Right hindlimb (tissue), 1 donor: ENCODE measurements at places on chromosomes 3 and 15.

GRCh38 chr3:193762657-193763056, 169.6 kb downstream of the OPA1 start:
- no peak for DNase-seq

GRCh38 chr3:185528532-185528931, 23.9 kb downstream of the LIPH start:
- no peak for DNase-seq

GRCh38 chr15:101233651-101234280, 18.1 kb downstream of the CHSY1 start:
- DNase-seq: no peak

- DNase-seq: no peak
These were observed 153.5 kb downstream of the SV2B start for GRCh38 chr15:91253605-91254004.

DNA sequence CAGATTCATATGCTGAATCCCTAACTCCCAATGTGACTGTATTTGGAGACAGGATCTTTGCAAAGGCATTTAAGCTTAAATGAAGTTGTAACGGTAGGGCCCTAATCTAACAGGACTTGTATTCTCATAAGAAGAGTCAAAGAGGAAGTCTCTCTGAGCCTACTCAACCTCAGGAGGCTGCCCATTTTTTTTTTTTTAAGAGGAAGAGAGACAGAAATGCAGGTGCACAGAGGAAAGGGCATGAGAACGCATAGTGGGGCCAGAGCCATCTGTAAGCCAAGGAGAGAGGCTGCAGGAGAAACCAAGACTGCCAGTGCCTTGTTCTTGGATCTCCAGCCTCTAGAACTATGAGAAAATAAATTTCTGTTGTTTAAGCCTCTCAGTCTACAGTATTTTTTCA, 28.4 kb downstream of the ZNF860 start:
- DNase-seq: no peak

- DNase-seq: no peak
These were observed 1.3 kb upstream of the TMIE start for GRCh38 chr3:46699676-46700523.

- DNase-seq: peak; percentile 55
These were observed 81.0 kb upstream of the BNC1 start for GRCh38 chr15:83365370-83365938.

DNA sequence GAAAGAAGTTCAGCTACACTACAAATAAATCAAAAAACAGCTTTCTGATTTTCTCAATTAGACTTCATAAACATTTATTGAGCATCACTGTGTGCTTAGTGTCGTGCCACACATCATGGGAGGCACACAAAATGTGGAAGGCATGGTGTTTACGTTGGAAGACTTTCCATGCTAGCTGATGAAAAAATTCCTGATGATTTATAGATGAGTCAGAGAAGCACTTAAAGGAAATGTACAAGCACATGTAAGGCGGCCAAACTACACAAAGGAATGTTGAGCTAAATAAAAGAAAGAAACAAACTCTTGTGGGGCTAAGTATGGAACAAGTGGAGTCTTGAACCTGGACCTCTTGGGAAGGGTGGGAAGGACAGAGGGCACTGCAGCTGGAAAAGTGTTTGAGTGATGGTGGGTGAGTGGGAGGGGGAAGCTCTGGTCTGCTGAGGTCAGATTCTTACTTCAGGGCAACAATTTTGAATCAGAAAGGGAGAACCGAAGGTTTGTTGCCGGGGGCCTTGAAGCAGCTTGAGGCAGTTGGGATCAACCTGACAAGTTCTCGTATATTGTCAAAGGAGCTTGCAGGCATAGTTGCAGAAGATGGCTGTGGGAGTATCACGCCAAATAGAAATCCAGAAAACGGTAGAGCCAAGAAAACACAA, 66.9 kb downstream of the FOXB1 start:
- DNase-seq: no peak

DNA sequence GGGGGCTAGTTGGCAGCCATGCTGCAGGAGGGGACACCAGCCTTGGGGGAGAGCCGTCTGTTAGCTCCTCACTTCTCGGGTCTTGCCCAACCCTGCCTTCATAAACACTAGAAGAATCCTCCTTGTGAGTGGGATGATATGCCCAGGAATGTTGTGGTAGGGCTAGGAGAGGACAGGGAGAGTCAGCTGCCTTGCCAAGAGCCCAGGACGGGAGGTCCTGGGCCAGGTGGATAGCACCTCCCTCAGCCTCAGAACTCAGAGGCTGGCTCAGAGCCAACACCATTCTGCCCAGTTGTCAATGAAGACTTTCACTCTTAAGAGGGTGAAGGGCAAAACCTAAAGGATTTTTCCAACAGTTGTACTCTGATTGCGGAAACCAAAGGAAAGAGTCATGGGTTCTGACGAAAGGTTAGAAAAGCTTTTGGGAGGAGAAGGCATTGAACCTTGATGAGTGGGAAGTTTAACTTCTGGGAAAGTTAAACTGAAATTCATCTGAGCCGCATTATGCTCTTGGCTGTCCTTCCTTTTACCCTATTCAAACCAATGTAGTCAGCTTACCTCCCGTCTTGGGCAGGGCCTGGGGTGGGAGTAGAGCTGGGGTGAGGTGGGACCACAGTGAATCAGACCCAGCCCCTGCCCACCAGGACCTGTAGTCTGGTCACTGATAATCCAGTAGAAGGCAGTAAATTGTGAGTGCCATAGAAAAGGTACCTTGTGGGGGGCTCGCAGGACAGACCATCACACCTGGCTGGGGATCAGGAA, 81.9 kb downstream of the FAM43A start:
- DNase-seq: no peak

- DNase-seq: no peak
These were observed 6.1 kb downstream of the MFGE8 start for GRCh38 chr15:88907111-88907510.

DNA sequence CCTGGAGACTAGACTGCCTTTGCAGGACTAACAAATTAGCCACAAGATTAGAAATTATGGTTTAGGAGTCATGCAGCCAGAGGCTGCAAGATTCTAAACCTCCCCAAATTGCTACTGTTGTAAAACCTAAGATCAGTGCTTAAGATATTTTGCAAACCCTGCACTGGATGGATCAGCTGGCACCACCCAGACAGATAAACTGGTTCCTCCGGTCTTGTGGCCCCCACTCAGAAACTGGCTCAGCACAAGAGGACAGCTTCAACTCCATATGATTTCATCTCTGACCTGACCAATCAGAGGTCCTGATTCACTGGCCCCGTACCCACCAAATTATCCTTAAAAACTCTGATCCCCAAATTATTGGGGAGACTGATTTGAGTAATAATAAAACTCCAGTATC, 19.5 kb upstream of the PXYLP1 start:
- DNase-seq: no peak

DNA sequence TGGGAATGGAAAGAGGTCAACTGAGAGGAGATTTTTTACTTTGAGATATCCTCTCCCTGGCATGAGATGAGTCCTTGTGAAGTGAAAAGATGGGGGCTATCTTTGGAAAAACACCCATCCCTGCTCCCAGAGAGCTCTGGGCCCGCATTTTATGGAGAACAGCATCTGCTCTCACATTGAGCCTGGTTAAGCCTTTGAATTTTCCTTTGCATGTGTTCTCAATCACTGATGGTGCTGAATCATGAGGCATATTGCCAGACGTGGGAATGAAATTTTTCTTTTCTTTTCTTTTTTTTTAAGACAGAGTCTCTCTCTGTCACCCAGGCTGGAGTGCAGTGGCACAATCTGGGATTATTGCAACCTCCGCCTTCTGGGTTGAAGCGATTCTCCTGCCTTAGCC, 24.4 kb downstream of the TMEM45A start:
- DNase-seq: no peak

- DNase-seq: no peak
These were observed 9.3 kb downstream of the PAK6 start for GRCh38 chr15:40248006-40248783.

GRCh38 chr3:108820586-108820985, 2.0 kb upstream of the TRAT1 start:
- DNase-seq: no peak

GRCh38 chr3:23830869-23831484, 25.2 kb downstream of the UBE2E1 start:
- DNase-seq: no peak

DNA sequence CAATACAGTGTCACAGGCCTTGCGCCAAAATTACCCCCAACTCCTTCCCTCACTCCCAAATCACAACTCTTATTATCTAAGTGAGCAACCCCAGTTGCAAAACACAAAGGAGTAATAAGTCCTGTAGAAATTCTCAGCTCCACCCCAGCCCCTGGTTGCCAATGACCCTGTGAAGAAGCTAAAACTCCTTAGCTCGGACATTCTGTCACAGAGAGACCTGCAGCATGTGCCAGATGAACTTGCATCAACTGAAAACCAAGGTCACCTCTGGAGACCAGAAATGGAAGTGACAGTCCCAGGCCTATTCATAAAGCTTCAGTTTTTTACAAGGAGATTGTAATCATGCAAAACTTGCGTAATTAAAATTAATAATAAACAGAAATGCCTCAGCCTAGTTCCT, 55.2 kb downstream of the RBPMS2 start:
- DNase-seq: no peak

GRCh38 chr3:7393944-7394605, 533.2 kb downstream of the GRM7 start:
- DNase-seq: no peak

- no peak for DNase-seq
These were observed 38.8 kb upstream of the SPTBN5 start for GRCh38 chr15:41932511-41933289.

DNA sequence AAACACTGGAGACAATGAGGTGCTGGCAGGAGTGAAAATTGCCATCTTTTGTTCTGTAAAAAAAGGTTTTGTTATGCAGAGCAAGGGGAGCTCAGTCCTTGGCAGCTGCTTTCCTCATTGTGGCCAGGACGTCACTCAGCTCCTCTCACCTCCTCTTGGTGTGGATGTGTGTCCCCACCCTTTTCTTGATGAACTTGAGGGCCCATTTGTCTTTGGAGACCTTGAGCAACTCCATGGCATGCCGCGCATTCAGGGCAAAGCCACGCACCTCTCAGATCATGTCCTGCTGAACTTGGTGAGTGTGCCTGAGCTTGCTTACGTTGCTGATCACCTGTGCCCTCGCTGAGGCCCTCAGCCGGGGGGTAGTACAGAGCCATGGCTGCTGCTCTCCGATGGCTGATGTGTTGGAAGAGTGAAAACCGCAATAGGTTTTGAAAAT, 24.5 kb upstream of the BDH1 start:
- DNase-seq: no peak

GRCh38 chr3:23940775-23941174, 4.3 kb upstream of the NR1D2 start:
- DNase-seq: no peak

DNA sequence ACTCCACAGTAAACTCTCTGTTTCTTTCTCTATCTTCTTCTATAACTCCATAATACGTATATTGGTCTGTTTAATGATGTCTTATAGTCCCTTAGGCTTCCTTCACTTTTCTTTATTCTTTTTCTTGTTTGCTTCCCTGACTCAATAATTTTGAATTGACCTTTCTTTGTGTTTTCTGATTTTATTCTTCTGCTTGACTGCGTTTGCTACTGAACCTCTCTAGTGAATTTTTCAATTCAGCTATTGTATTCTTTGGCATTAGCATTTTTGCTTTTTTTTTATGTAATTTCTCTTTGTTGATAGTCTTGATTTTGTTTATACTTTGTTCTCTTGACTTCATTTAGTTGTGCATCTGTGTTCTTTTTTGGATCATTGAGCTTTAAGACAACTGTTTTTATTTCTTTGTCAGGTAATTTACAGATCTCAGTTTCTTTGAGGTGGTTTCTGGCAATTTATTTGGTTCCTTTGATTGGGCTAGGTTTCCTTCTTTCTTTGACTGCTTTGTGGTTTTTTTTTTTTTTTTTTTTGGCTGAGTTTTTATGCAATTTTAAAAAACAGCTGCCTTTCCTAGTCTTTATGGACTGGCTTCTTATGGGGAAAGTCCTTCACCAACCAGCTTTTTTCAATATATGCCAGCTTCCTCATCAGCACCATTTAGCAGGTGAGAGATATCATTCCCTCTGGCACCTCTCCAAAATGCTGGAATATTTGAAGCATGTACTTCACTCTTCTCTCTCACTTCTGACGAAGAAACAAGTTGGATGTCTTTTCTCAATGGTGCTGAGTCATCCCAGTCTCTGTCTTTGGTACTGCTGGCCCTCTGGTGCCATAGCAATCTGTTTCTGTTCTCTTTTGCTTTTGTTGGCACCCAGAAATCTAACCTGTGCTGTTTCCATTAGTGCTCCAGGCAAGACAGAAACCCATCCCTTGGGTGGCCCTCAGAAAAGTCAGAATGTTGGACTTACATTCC, 17.6 kb downstream of the RSRC1 start:
- no peak for DNase-seq

GRCh38 chr15:24017470-24017869, 330.4 kb upstream of the NDN start:
- no peak for DNase-seq

DNA sequence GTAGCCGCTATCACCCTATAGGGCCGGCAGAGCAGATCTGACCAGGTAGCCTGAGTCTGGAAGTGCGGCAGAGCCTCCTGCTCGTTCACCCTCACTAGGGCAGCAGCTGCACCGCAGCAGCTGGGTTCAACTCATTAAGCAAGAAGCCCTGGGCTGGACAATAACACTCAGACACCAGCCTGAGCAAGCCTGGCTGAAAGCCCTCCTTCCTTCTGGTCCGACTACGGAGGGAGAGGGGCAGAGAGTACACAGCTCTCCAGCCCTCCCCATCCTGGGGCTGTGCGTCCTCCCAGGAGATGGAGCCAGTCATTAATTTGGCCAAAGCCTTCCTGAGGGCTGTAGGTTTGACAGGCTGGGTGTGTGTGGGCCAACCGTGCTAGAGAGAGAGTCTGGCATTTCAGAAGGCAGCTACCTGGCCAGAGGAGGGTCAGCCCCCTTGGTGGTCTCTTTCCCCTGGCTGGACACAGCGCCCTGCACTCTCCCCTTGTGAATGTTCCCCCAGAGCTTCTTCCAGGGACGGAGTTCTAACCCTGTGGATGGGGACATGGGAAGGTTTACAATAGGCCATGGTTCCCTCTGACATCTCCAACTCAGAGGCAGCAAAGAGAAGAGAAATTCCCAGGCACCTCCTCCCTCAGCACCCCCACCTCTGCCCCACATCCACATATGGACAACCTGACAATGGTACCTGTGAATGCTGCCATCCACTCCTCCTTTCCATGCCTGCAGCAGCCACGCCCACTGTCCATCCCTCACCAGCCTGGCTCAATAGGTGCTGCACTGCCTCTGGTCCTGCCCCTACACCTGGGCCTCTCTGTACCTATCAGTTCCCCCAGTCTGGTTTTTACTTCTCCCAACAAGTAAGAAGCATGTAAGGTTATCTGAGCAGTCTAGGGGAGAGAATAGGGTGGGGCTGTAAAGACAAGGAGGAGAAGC, 6.5 kb downstream of the CHRNB4 start:
- DNase-seq: no peak
